ENCODE measurements at places on chromosomes 16 and 17.

GRCh38 chr17:75131278-75132017 is at the start of gene NT5C:
NT5C (minus strand) TSS chr17:75131742; CDS start chr17:75131707, 35 bp downstream.
- peak; percentile 97 for DNase-seq

DNA sequence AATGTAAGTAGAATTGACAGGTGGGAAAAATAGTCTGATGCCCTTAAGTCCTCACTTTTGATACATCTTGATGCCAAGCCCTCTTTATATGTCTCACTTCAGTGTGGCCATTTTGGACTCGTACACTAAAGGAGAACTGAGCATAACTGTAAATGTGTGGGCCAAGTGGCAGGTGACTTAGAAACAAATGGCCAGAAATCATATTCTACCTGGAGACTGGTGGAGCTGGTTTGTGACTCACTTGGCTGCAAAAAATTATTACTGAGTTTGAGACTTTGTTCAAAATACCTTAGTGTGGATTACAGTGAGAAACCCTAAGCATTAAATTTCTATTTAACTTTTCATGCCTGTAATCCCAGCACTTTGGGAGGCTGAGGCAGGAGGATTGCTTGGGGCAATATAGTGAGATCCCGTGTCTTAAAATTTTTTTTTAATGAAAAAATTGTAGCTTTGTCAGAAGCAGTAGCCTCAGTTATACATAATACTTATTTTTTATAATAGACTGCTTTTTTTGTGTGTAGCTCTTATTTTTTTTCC is 5.0 kb downstream of the HAPSTR1 start:
- DNase-seq = peak; percentile 10

- peak; percentile 86 for DNase-seq
Observed at GRCh38 chr17:47692895-47693730, 848 bp upstream of the TBKBP1 start.

GRCh38 chr17:27466376-27466742 is 10.1 kb downstream of the KSR1 start:
- DNase-seq = peak; percentile 76

DNA sequence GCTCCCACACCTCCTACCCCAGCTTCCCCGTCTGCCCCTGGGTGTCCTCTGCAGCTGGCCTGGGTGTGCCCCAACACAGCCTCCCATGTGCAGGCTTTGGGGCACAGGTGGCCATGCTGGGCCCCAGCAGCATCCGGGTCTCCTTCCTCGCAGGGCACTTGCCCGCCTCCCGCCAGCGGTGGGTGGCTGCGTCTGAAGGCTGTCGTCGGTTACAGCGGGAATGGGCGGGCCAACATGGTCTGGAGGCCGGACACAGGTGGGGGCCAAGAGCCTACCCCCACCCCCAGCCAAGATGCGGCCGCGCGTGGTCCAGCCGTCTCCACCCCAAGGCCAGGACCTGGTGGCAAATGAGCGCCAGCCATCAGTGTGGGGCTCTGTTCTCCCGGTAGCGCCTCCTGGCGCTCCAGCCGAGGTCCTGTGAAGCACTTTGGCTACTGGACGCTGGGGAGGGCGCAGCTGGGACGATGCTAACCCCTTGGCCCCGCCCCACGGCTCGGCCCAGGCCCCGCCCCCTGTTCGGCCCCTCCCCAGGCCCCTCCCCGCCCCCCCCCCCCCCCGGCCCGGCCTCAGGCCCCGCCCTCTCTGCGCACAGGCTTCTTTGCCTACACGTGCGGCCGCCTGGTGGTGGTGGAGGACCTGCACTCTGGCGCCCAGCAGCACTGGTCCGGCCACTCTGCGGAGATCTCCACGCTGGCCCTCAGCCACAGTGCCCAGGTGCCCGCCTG is 7.3 kb upstream of the RHOT2 start:
- peak; percentile 97 for DNase-seq

- no peak for DNase-seq
Observed at GRCh38 chr17:80158846-80159245, 11.0 kb upstream of the CARD14 start.

DNA sequence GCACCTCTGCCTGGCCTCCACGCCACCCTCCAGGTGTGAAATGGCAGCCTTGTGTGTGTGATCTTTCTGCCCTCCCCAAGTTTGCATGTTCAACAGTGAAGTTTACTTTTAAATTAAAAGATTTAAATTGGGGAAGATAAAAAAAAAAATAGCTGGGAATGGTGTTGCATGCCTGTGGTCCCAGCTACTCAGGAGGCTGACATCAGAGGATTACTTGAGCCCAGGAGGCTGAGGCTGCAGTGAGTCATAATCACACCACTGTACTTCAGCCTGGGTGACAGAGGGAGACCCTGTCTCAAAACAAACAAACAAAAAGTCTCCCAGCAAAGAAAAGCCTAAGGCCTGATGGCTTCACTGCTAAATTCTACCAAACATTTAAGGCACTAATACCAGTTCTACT is 35.4 kb upstream of the RNF43 start:
- DNase-seq = peak; percentile 56

DNA sequence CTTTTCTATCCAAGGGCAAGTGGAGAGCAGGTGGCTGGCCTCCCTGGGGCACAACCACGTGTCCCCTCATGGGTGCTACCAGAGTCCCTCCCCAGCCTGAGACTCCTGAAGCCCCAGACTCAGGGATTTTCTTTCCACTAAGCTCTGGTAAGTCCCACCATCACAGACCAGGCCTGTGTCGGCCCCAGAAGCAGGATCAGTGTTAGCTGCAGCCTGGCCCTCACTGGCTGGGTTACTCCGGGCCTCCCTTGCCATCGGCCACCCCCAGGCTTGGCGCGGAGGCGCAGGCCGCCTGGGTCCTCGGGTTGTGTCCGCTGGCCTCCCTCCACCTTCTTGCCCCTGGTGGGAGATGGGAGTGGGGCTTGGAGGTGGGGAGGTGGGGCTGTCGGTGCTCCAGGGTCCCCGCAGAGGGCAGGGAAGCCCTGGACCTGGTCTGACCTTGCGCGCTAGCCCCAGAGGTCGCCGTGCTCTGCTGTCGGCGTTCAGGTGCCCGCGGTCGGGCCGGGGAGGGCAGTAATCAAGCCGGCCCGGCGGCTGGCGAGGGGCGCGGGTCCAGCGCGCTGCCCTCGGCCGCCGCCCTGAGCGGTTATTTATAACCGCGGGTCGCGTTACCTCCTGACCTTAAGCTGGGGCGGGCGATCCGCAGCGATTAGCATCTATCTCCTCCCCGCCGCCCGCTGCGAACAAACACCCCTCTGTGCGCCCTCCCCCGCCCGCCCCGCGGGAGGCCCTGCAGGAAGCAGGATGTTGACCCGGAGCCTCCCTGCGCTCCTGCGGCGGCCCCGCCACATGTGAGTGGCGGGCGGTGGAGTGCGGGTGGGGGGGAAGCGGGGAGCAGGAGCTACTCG is 78.1 kb upstream of the TOB1 start:
- peak; percentile 93 for DNase-seq

DNA sequence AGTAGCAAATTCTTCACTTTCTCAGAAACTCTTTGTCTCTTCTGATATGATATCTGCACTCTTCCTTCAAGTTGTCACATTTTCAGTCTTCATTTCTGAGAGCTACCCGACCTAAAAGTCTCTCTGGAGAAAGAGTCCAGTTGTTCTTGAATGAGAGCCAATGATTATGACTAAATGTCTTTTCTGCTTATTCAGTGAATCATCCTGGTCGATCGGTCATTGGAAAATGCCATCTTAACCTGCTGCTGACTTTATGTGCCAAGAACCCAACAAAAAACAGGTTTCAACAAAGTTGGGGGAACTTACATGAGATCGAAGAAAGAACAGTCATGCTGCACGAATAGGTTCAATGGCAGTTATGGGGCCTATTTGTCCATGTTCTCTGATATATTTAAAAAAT is 15.9 kb downstream of the SOX9 start:
- DNase-seq = no peak

DNA sequence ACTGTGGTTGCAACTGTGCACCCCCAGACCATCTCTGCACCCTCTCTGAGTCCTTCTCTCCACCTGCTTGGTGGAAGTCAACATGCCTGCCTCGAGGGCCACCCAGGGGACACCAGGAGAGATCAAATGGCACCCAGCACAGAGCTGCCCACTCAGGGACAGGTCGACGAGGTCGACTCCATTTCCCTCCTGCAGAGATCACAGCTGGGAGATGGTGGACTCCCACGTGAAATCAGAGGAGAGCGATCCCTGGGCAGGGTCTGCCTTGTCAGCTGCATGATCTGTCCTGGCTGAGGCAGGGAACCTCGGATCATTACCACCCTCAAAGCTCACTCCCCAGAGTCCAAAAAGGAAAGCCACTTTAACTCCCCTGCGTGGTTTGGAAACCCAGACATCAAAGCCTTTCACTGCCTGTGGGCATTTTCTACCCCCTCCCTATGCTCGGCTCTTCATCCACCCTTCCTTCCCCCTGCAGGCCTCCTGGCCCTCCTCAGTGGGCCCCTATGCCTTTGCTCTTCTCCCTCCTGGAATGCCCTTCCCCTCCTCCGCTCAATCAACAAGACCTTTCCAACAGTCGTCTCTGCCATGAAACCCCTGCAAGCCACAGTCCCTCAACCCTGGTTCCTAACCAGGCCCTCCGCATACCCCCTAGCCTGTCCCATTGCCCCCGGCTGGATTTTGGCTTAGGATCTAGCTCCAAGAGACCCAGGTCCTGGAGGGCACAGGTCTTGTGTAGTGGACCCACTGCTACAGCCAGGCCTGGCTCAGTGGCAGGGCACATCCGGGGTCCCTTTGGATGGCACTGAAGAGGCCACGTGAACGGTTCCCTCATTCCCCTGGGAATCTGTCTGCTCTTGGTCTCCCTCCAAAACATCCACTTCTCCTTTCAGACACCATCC is 103.8 kb upstream of the RPL38 start:
- DNase-seq = no peak

DNA sequence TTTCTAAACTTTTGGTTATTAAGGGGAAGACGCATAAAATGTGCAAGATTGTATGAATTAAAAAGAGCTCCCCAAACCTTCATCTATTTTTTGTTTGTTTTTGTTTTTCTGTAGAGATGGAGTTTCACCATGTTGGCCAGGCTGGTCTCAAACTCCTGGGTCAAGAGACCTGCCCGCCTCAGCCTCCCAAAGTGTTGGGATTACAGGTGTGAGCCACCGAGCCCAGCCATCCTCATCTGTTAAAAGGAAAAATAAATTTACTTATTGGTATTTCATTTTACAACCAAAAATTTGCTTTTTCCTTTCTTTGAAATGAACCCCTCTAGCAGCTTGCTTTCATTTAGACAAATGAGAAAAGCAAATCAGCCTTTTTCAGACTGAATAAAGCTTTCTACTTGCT is 23.2 kb downstream of the RNF157 start:
- DNase-seq = no peak

GRCh38 chr16:89020925-89021595 is 44.1 kb upstream of the CBFA2T3 start:
- DNase-seq = peak; percentile 34

DNA sequence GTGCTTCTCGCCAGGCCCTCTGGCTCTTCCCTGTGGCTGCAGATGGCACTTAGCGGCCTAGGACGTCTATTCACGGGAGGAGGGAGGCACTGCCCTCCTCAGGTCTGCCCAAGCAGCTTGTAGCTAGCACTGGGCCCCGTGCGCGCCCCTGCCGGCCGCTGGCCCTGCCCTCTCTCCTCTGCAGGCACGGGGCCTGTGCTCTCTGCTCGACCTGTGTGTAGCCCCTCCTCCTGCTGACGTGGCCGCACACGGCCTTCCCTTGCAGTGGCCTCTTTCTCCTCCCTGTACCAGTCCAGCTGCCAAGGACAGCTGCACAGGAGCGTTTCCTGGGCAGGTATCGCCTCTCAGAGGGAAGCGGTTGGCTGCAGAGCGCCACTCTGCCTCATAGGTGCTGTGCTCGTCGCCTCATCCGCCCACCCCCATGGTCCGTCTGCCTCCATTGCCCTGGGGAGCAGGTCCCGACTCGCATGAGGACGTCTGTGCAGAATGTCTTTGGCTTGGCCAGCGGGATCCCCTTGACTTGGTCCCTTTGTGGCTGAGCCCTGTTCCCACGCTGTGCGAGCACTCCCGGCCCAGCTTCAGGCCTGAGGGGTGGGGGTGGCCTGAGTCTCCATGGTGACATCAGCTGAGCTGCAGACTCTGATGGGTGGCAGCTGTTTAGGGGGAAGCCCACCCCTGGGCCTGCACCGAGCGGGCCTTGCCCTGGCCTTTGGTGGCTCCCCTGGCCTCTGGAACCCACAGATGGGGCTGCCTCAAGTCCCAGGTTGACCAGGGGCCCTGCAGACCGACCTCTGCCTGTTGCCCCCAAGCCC is 34.6 kb downstream of the TSC2 start:
- DNase-seq = no peak

- DNase-seq = no peak
Observed at GRCh38 chr17:50372222-50372757, 694 bp downstream of the MRPL27 start.

- DNase-seq = peak; percentile 75
Observed at GRCh38 chr17:74452033-74452840, 14.2 kb upstream of the CD300A start.
